ENCODE measurements at places on chromosomes 4 and X. TPM values are rescaled to one million over a fixed set of nuclear protein-coding genes. Genes with fewer than 3 reads are reported as not detected.

Gene NDNF
- total RNA-seq: 0.17 TPM

DNA sequence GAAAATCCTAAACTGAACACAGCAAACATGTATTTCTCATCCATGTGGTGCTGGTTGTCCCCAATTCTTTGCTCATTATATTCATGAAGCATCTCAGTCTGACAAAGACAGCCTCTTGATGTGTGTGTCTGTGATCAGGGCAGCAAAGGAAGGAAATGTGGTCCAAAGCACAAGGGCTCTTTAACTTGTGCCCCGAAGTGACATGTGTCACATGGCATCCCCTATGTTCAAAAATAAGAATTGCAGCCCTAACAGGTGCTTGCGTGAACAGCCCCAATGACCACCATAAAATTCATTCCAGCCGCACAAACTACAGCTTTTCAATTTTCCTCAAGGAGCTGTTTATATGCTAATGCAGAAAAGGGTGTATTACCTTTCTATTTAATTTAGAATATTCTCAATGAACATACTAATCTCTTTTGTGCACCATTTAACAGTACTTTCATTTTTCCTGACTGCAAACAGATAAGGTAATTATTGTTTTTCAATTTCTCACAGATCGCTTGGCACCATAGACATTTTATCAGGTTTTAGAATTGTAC is 231.9 kb upstream of the CTSO start:
- no peak for DNase-seq

DNA sequence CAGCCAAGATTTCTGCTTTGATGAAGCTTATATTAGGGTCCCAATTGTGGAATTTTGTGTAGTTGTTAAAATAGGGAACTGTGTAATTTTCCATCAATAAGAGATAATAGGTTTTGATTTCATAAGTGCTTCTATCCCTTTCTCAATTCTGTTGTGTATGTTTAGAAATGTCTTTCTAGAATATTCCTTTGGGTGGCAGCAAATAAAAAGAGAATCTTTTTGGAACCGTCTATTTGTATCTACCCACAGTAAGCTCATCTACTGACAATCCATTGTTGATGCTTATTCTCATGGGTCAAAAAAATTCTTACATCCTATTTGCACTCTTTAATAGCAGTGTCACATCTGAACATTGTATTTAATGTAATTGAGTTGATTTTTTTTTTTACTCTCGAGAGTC is 61.7 kb downstream of the TMA16 start:
- no peak for DNase-seq

DNA sequence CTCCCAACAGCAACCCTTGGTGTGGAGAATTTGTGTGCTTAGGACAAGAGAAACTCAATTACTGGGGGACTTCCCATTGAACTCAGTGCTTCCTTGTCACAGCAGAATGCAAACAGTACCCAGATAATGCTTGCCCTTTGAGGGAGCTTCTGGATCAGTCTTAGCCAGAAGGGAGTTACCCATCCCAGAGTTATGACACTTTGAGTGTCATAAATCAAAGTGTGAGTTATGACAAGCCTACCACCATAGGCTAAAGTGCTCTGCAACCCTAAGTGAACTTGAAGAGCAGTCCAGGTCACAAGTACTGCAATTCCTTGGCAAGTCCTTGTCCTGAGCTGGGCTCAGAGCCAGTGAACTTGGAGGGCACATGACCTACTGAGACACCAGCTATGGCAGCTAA is 1513.9 kb upstream of the PCDH10 start:
- DNase-seq: no peak

GRCh38 chr4:99811850-99812249 is 4.8 kb upstream of the DAPP1 start:
- no peak for DNase-seq

DNA sequence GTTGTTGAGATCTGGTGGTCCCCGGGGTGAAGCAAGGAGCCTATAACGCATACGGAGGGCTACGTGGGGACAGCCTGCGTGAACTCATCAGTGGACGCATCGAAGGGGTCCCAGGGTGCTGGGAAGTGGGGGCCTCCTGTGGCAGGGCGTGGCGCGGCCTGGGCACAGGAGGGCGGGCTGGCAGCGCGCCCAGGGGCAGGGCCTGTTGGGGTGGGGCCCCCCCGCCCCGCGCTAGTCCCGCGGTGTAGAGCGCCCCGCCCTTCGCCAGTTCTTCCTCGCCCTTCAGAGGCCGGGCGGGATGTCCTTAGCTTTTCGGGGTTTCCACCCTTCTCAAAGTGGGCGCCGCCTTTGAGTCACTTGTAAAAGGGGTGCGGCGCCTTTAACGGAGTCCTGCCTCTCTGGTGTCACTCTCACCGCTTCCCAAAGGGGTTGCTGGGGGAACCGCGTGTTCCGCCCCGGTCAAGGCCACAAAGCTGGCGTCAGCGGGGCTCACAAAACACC is 632 bp downstream of the PLP2 start:
- DNase-seq: no peak

Gene GAGE12F
- total RNA-seq: not detected

Gene C4orf50
- 0.17 TPM for total RNA-seq

DNA sequence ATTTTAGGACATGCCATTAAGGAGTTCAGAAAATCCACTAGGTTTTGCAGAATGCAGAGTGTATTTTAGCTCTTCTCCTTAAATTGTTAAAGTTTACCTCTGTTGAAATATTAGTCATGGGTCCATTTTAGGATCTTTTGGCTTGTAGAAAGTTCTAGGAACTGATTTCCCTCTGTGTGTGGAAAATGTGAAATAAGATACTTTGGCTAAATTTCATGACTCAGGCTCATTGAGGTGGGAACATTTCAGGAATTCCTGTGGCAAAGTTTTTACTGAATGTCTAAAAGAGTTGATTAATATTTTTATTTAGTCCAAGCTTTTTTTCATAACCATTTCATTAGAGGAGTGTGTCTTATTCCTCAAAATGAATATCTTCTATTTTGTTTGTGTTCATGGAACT is 7.0 kb downstream of the FHIP1A start:
- no peak for DNase-seq

Gene ATOH1
- not detected for total RNA-seq

Gene TMEM185A
- total RNA-seq: 22.7 TPM

DNA sequence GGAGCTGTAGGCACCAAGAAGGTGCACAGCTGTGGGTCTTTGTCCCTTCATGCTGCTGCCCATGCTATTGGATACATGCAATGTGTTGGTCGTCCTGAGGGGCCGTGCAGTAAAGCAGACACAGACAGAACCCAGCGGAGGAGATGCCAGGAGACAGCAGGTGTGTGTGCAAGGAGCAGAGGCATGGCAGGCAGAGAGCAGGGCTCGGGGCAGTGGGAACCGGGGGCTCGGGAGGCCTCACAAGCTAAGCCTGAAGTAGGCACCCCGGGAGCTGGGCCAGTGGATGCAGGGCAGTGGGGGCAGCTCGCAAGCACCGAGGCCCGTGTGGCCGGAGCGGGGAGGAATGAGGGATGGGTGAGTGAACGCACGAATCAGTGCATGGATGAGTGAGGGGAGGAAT is 13.2 kb downstream of the HTRA3 start:
- DNase-seq: no peak

Gene VGLL1
- total RNA-seq: not detected

DNA sequence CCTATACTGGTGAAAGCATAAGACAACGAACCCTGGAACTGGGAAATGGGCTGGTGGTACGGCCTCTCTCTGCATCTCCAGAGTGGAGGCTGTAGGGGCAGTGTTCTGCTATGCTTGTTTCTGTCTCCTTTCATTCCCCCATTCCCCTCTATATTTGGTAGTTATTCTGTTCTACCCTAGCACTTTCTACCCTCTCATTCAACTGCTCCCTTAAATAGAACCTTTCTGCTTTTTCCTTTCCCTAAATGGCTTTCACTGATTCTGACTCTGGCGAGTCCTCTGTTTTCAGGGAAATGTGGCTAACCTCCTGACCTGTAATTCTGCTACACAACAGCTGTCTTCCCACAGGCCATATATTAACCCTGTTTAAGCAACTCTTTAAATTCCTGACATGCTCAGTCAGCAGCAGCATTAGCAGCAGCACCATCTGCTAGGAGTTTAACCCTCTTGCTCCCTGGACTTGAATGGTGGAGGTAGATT is 94.2 kb downstream of the CXCL13 start:
- peak; percentile 62 for DNase-seq

GRCh38 chrX:145484740-145485139 is 237.4 kb downstream of the SPANXN1 start:
- no peak for DNase-seq
